ENCODE measurements at places on chromosomes 7 and 10.

- DNase-seq: no peak
Observed at GRCh38 chr7:128550920-128551319, 74.4 kb downstream of the METTL2B start.

- no peak for DNase-seq
Observed at GRCh38 chr7:99184532-99185218, 23.2 kb downstream of the KPNA7 start.

GRCh38 chr10:46224414-46224682, 62.4 kb upstream of the ANTXRL start:
- DNase-seq: no peak

DNA sequence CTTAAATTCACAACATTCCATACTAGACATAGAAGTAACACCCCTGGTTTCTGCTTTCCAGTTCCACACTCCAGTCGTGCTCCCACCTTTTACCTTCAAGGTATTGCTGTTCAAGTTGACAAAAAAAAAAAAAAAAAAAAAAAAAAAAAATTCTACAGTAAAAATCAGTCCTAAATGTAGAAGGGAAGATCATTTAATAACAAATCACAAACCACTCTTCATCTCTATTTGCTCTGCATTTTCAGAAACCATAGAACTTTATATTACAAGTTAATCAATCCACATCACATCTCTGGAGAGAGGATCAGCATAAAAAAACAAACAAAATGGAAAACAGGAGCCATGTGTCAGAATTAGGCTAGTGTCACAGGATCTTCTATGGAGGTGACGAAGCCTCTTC, 206.3 kb upstream of the KLF14 start:
- no peak for DNase-seq

- no peak for DNase-seq
Observed at GRCh38 chr7:31023877-31024276, 28.2 kb upstream of the ADCYAP1R1 start.

DNA sequence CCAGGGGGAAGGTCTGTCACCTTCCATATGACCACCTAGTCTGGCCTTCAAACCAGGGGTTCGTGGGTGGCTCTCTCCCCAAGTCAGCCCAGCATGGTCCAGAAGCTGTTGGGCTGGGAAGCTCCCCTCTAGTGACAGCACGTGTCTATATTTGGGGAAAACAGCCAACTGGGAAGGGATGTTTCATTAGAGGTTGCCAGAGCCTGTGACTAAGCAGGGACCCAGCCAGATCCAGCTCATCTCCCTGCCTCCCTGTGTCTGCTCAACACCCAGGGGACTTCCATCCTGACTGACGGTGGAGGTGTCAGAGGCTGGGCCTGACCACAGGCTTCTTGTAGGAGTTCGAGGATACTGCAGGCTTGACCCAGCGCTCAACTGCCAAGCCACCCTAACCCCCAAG, 10.5 kb downstream of the STYXL1 start:
- peak; percentile 94 for DNase-seq

- DNase-seq: no peak
Observed at GRCh38 chr10:123133541-123134342, 2.0 kb upstream of the HMX3 start.

DNA sequence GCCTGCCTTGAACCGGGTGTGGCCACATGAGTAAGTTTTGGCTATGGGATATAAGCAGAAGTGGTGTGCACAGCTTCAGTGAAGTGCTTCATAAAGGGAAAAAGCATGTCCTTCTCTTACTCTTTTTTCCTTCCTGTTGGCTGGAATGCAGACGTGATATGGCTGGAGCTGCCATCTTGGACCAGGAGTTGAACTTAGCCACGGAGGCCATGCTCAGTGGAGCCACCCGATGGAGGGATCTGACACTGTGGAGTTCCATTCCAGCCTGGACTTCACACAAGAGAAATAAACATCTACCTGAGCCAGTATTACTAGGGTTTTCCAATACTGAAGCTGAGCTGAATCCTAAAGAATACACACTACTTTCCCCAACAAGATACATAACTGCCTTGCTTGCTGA, 52.3 kb downstream of the CCDC3 start:
- DNase-seq: no peak

DNA sequence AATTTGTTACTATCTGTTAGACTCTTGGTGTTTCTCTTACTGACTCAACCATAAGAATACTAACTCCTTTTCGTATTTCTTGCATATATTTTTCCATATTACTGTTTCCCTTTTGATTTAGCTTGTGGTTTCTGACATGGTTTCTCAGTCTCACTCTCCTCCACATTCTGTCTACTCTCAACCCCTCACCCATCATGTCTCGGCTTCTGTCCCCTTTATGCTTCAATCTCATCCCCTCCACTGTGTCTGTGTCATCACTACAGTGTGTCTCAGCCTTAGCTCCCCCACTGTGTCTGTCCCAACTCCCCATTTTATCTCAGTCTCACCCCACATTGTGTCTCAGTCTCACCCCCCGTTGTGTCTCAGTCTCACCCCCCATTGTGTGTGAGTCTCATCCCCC, 126.9 kb downstream of the VIPR2 start:
- no peak for DNase-seq

GRCh38 chr7:100914208-100914878, 18.7 kb upstream of the ACHE start:
- DNase-seq: no peak

DNA sequence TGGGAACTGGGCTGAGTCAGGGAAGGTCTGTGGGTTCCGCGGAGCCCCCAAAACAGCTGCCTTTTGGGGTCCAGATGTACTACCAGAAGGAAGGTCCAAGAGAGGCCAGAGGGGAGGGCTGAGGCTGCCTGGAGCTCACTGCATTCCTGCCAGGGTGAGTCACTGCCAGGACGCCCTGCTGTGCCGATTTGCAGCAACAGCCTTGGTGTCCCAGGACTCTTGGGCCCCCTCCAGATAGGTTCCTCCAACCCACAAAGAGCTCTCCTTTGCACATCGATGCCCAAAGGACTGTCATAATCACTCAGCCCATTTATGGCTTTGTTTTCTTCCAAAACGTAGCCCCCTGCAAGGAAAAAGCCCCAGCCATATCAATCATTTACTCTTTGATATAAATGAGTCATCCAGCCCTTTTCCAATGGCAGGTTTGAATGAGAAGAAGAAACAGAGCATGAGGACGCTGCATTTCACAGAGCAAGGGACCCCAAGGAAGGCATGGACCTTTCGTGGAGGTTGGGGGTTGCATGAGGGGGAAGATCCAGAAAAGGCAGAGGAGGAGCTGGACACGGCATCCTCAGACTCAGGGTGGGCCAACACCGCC, 32.2 kb upstream of the COL13A1 start:
- DNase-seq: peak; percentile 92

DNA sequence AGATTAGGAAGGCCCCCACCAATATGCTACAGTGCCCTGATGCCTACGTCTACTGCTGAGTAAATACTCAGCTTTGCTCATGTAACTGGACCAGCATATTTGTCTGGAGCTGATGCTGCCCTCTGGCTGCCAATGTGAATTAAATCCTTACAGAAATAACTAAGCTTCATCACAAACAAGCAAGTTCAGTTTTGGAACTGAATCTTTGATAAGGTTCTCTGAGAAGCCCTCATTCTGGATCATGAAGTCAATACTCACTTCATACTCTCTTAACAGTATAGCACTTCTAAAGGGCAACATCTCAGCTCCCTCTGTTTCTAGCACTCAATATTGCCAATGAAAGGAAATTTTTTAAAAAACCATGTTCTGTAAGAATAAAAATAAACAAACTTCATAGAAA, 246.7 kb downstream of the ETV1 start:
- peak; percentile 33 for DNase-seq

GRCh38 chr10:130804281-130804680, 507.2 kb downstream of the TCERG1L start:
- DNase-seq: no peak

- DNase-seq: no peak
Observed at GRCh38 chr7:66970310-66970709, 25.1 kb downstream of the SBDS start.

GRCh38 chr10:57395923-57396322, 871.8 kb downstream of the IPMK start:
- no peak for DNase-seq

GRCh38 chr7:137881607-137882260, 35.0 kb upstream of the DGKI start:
- no peak for DNase-seq

GRCh38 chr10:66085906-66086305, 839.9 kb upstream of the LRRTM3 start:
- DNase-seq: no peak

- DNase-seq: peak; percentile 82
Observed at GRCh38 chr7:101486433-101487104, 123.9 kb downstream of the COL26A1 start.

GRCh38 chr10:6072215-6072934, 10.2 kb upstream of the IL2RA start:
- DNase-seq: no peak

DNA sequence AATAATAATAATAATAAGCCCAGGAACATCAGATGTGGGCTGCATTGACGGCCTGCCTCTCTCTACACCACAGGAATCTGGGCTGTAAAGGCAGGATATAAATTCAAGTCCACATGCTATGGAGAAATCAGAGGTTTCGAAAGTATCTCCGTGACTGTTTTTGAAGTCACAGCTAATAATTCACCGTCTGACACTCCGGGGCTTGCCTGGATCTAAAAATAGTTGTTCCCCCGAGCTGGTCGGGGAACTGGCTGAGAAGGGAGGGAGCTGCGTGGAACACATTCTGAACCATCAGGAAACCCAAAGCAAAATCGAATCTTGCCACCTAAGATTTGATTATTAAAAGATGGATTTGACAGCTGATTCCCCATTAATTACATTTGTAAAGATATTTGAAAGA, 35.4 kb downstream of the KLF6 start:
- peak; percentile 92 for DNase-seq

Measured in EH (cell line).